Hematopoietic multipotent progenitor cell treated with erythropoietin and hydrocortisone succinate and interleukin-3 and kit ligand, for 8 days (in vitro differentiated cells): ENCODE measurements at places on chromosomes 5 and 9.

GRCh38 chr5:176985516-176985915 lies 21.1 kb downstream of the UIMC1 start:
- DNase-seq = no peak

GRCh38 chr9:135902655-135903357 lies 4.5 kb downstream of the CAMSAP1 start:
- DNase-seq = no peak

DNA sequence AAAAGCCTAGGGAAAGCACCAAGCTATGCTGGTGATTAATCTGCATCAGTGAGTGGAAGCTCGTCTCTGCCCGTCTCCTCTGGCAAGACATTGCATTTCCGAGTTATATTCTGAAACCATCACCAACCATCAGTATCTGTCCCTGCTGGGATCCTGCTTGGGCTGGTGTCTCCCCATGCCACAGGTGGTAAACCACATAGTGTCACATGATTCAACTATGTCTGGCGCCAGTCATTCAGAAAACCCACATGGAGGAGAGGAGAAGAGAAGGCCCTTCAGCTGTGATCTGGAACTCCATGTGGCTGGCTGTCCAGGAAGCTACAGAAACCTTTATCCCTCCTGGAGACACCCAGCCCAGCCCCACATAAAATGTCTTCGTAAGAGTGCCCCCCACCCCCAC lies 4.8 kb downstream of the IL9 start:
- DNase-seq = no peak

DNA sequence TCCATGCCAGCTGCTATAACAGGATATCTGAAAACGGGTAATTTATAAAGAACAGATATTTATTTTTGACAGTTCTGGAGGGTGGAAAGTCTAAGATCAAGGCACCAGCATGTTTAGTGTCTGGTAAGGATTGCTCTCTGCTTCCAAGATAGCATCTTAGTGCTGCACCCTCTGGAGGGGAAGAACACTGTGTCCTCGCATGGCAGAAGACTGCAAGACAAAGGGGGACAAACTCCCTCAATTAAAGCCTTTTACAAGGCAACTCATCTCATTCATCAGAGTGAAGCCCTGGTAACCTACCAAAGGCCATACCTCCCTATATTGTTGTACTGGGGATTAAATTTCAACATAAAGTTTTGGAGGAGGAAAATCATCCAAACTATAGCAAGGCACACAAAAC lies 298.9 kb upstream of the EDIL3 start:
- no peak for DNase-seq

- DNase-seq = no peak
These were observed 36.1 kb upstream of the PPARGC1B start for GRCh38 chr5:149694007-149694406.

DNA sequence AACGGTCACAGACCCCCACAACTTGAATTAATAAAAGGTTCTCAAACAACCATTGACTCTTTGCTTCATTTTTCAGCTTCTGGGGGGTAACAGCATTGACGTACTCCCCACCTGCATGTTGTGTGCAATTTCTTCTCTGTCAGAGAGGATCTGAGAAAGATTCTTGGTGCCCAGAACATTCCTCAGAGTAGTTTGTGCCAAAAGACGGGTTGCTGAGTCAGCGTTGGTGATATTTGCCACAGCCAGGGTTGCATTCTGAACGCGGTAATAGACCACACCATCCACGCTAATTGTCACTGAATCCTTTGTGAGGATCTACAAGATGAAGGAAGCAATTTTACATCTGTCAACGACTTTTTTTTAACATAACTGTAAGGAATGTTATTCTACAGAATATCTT lies 21.0 kb downstream of the STOM start:
- no peak for DNase-seq

GRCh38 chr9:111458139-111459009 lies 25.8 kb downstream of the ECPAS start:
- DNase-seq = no peak

DNA sequence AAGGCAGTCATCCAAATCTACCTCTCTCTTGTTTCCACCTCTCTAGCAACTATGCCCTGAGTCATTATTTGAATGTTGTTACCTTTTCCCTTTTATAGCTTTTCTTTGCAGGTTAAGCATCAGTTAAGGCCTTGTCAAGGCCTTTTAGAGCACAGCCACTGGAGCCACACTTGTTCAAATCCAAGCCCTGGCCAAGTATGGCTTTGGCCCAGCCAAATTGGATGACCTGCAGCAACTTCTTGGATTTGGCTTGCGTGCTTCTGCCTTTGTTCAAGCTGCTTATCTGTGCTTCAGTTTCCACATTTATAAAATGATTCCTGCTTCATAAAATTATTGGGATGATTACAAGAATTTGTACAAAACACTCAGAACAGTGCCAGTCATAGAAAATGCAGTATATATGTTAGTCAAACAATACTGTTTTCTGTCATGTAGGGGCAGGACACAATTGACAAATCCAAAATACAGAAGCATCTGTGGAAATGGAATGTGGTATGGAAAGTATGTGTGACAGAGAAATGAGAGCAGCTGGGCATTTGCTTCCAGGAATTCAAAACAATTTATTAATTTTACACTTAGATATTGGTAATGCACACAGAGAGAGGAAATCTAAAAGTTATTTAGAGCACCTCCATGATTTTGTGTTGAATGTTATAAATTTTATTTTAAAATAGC lies 17.9 kb upstream of the RLN1 start:
- DNase-seq = no peak

DNA sequence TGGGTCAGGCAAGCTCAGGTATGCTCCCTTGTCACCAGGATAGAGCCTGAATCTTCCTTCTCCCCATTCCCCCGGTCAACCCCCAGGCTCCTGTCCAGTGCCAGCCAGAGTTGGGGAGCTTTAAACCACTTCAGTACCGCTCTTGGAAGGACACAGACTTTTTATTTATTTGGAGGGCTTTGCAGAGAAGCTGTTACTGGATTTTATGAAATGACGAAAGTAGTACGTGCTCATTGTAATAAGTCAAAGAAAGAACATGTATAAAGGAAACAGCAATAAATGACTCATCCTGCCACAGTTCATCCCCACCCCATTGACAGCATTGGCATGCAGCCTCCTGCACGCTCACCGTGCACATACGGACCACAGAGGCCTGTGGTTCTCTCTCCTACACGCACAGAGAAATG lies 230.3 kb downstream of the AUH start:
- DNase-seq = no peak

DNA sequence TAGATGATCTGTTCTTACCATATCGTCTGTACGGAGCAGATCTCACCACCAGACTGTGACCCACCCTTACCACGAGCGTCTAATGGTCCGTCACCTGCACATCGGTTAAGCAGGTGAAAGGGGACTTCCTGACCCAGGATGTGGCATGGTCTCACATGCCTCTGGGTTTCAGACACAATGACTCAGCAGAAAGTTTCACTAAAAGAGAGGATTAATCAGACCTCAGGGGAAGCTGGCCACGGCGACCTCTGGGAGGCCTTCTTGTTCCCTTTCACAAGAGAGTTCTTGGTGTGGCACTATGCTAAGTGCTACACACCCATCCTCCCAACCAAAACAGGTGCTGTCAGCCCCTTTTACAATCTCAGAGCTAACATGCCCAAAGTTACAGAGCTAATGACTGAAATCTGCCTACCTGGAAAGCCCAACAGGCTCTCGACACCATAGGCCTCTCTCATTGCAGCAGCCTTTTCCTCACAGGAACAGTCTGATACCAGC lies 41.6 kb downstream of the ADAMTS12 start:
- DNase-seq = no peak

DNA sequence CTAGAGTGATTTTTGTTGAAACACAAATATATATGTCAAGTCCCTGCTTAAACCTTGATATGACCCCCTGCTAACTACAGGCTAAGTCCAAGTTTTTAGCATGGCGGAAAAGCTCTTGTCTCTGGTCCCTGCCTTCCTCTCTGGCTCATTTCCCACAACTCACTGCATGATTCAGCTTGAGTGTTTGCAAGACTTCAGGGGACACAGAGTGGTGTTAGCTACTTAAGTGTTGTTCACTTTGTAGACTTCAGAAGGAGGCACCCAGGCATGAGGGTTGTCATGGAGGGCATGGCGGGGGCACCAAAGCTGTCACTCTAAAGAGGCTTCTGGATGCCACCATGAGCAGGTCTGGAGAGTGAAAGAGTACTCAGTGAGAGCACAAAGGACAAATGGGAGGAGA lies 362.4 kb upstream of the ACTBL2 start:
- DNase-seq = no peak

- no peak for DNase-seq
These were observed 23.9 kb upstream of the PPP3R2 start for GRCh38 chr9:101618698-101619097.

- no peak for DNase-seq
These were observed 408.1 kb downstream of the FAM170A start for GRCh38 chr5:120037451-120037850.

DNA sequence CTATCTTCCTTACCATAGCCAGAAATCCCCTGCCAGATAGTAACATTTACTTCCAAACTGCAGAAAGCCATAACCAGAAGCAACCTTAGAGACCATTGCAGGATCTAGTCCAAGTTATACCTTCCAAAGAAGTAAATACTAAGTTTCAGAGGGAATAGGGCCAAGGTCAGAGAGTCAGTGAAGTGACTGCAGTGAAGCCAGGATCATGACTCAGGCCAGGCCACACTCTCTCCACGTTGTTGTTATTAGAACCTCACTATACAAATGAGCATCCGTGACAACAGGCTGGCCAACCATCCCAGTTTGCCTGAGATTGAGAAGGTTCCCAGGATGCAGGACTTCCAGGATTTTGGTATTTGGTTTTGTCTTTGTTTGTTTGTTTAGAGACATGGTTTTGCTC lies 11.3 kb downstream of the ERAP1 start:
- no peak for DNase-seq

DNA sequence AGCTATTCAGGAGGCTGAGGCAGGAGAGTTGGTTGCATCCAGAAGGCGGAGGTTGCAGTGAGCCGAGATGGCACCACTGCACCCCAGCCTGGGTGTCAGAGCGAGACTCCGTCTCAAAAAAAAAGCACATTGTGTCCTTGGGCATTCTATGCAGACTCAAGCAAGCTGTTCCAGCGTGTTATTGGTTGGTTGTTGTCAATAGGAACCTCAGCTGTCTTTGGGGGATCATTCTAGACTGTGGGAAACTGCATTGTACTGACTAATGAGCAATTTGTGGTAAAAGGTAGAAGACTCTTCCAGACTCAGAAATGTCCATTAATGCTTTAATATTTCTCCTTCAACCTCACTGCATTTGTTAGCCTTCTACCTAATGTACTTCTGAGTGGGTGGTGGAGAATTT lies 379.5 kb upstream of the GRAMD2B start:
- DNase-seq = no peak
